ENCODE measurements at places on chromosomes 12 and 14. TPM values are rescaled to one million over a fixed set of nuclear protein-coding genes. Genes with fewer than 3 reads are reported as not detected.

KRT72 gene
- polyA plus RNA-seq: 0.04 TPM

NRXN3 gene
- 6.1 TPM for polyA plus RNA-seq

EFS gene
- polyA plus RNA-seq: 41.1 TPM

GUCY2C gene
- 0.58 TPM for polyA plus RNA-seq

BRAP gene
- polyA plus RNA-seq: 18.9 TPM

KCNH3 gene
- polyA plus RNA-seq: 8.0 TPM

RBM25 gene
- polyA plus RNA-seq: 188 TPM

FOXG1 gene
- 0.07 TPM for polyA plus RNA-seq

CMA1 gene
- not detected for polyA plus RNA-seq

CD69 gene
- polyA plus RNA-seq: 1.3 TPM

CLEC14A gene
- 17.3 TPM for polyA plus RNA-seq
